Psoas muscle (tissue), 8 donors: ENCODE measurements at places on chromosomes 2 and 18.

DNA sequence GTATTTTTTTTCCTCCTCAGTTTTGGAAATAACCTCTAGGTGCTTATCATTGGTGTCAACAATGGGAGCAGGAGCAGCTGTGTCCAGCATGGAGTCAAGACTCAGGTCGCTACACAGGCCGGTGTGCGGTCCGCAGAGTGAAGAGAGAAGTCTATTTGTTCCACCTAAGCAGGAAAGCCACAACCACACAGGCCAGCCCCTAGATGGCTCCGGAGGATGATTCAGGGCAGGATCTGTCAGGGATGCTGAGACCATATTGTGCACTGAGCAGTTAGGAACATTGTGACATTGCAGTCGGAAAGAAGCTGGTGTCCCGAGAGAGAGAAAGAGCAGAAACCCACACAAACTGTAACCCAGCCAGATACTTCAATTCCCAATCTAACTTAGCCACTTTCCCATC, 136.9 kb downstream of the GAREM1 start:
- DNase-seq = no peak

GRCh38 chr2:70785137-70785911, 5.1 kb downstream of the FIGLA start:
- no peak for DNase-seq

DNA sequence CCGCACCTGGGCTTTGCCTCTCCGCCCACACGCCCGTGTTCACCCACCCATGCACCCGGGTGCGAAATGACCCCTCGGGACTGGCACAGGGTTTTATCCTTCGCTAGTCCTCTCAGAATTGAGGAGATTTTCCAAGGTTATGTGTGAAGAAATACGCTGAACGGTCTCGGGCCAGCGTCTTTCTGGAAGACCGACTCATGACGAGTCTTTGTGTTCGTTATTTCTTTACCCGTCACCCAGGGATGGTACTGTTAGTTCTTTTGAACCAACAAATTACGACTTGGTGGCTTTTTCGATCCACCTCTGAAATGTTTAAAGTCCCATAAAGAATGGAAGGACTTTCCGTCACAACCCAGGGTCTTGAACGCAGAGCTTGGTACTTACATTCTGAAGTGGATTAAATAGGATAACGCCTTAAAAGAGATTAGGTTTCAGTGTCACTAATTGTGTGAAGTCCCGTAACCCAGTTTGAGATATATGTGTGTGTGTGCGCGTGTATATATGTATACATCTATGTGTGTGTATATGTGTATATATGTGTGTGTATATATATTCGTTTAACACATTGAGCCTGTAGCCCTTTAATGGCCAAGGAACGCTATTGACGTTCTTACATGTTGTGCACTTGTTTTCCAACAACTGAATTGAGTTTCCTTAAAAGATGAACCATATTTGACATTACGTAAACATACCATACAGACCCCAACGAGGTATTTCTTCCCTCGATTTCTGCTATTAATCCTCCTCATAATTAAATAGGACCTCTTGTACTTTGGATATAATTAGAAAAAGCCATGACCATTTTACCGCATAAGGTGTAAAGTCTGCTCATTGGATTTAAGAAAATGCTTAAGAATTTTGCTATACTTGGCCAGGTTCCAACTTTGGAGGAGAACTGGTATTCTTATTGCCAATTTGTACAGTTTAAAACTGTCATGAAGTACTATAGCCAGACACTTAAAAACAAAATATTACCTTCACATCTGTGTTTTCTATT, 889 bp downstream of the ZC3H15 start:
- no peak for DNase-seq

GRCh38 chr2:16861530-16861929, 195.9 kb upstream of the CYRIA start:
- no peak for DNase-seq

DNA sequence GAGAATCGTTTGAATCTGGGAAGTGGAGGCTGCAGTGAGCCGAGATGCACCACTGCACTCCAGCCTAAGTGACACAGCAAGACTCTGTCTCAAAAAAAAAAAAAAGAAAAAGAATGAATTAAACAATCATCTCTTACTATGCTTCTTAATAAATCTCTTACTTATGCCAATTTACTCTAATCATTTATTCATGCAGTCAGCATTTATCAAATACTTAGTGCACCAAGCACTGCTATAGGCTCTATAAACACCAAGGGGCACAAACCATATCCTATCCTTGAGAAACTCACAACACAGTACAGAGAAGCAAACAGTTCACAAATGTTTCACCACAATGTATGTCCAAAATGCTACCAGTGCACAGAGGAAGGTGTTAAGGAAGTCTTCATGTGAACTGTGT, 189.4 kb downstream of the PDE11A start:
- no peak for DNase-seq

DNA sequence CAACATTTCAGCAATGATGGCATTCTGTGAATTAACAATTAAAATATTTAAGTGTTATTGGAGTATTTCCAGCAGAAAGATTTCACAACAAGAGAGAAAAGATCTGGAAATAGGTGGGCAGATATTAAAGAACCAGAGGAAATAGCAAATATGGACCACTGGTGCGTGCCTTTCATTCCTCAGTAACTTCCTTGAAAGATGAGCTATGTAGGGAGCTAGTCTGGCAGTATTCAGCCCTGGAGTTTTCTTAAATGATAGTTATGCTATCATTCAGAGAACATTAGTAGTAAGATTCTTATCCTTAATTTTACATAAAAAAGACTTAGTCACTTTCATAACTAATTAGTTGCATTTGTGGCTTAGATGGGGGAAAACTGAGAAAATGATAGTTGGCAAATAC, 41.5 kb downstream of the TANC1 start:
- DNase-seq = no peak

GRCh38 chr2:108594132-108594981, 60.1 kb downstream of the LIMS1 start:
- DNase-seq = no peak

GRCh38 chr2:36408198-36408703, 52.7 kb downstream of the CRIM1 start:
- DNase-seq = peak; percentile 42

DNA sequence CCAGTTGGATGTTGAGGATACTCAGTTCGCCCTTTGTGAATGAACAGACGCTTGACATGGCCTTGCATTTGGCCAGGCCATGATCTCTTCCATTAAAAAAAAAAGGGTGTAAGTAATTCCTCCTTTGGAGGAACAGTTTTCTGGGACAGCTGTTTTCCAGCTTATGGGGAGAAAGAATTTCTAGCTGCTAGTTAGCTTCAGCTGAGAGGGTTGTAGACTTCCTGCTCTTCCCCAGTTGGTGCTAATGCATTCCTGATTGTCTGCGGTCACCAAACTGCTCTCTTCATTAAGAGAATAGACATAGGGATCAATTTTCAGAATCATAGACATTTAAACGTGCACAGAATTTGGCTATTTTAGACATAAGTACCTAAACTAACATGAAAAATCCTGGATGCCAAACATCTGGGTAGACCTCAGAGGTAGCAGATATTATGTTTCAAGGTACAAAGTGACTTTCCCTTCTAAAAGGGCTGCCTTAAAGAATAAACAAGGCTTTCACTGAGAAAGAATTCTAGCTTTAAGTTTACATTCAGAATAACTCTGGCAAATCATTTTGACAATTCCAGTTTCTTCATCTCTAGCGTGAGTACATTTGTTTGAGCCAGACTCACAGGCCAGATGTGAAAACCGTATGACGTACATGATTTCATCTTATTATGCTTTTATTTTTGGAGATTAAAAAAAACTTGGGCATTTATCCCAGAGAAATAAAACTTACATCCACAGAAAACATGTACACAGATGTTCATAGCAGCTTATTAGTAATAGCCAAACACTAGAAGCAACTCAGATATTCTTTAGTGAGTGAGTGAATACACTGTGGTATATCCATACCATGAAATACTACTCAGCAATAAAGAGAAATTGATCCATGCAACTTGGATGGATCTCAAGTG, 71.2 kb downstream of the MAIP1 start:
- no peak for DNase-seq

- DNase-seq = no peak
These were observed 25.1 kb downstream of the POU3F3 start for GRCh38 chr2:104878863-104879512.

- no peak for DNase-seq
These were observed 10.0 kb upstream of the CRYBA2 start for GRCh38 chr2:219003267-219003634.

DNA sequence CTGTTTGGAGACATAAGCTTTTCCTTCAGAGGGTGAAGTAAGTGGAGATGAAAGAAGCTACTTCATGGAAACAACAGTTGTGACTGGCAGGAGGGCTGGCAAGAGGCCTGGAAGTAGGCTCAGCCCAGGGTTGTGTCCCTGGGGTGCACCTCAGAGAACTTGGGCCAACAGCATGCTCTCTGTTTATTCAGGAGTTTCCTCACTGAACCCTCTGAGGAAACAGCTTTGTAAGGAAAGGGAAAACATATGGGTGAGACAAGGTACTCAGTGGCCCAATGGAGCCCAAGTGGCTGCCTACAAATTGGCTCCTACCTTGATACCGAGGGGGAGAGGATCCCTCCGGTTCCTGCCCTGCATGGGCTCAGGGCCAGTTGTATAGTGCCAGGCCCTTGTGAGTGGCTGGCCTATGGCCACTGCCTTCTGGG, 115.5 kb upstream of the ITGA6 start:
- DNase-seq = no peak

DNA sequence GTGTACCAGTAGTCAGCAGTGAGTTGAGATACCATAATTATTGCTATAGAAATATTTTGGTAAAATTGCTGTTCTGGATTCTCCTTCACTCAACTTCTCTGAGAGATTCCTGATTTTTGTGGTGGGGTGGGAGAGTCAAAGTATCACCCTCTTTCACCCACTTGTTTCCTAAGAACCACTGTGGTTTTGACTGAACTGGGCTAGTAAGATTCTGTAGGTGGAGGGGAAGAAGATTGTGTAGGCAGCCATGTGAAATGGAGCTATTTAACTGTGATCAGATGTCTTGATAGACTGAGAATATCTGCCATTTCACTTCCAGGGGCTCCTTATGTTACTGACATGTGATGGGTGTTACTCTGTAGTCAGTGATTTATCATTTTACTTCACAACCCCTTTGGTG, 45.3 kb downstream of the BIRC6 start:
- no peak for DNase-seq

- no peak for DNase-seq
These were observed 75.3 kb upstream of the PPP1CB start for GRCh38 chr2:28676152-28676835.

- no peak for DNase-seq
These were observed 55.9 kb upstream of the APCDD1 start for GRCh38 chr18:10398571-10398970.

DNA sequence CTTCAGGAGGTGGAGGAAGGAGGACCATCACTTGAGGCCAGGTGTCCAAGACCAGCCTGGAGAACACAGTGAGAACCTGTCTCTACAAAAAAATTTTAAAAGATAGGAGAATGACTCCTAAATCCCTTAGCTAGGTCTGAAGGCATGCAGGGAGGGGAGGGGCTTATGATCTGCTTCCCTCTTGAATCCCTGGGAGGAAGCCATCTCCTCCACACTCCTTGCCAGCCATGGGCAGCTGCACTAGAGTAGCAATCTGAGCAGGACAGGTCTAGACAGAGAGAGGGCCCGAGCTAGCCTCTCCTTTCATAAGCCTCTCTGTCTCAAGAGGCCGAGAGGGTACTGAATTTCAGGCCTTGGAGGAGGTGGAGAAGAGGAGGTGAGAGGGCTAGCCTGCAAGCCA, 42.5 kb downstream of the DAPL1 start:
- DNase-seq = no peak
